Fibroblast of mammary gland (primary cell): ENCODE measurements at places on chromosomes 2 and 18.
A peak's percentile ranks its signal among the peaks of the same experiment; 100 is the strongest.

DNA sequence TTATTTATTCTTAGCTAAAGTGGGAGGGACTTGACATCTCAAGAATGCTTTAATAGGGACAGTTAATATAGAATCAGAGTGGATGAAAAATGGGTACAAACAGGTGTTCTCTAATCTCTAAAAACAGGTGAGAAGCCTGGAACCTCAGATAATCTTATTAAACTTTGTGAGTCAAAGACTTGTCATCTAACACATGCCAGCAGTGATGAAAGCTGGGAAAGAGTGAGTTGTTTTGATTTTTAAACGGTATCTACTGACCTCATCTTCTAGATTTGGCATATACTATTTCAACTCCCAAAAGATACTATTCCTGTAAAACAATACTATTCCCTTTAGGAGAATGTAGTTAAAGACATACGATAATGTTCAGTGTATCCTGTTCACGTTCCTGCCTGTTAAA is 103.4 kb downstream of the CCDC141 start:
- peak; percentile 1 for DNase-seq

GRCh38 chr2:47360283-47360682 is 42.7 kb upstream of the MSH2 start:
- DNase-seq = no peak

- DNase-seq = no peak
These were observed 102.8 kb upstream of the RNF152 start for GRCh38 chr18:61995618-61996017.

DNA sequence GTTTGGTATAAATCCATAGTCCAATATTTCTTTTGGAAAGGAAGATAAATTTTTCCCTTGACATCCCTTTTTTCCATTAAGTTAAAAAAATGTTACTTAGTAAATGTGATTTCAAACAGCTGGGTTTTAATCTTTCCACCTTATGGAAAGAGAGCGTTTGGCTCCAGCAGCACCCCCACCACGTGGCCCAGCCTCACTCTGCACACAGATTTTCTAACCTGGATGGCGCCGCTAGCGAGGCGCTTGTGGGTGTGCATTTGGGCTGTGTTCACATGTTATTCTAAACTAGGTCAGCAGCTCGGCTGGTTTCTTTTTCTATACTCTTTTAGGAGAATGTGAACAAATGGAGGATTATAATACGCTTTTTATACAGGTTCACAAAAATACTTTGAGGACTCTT is 218.0 kb downstream of the LDLRAD4 start:
- DNase-seq = no peak

GRCh38 chr2:168107322-168107721 is 140.1 kb downstream of the STK39 start:
- no peak for DNase-seq

DNA sequence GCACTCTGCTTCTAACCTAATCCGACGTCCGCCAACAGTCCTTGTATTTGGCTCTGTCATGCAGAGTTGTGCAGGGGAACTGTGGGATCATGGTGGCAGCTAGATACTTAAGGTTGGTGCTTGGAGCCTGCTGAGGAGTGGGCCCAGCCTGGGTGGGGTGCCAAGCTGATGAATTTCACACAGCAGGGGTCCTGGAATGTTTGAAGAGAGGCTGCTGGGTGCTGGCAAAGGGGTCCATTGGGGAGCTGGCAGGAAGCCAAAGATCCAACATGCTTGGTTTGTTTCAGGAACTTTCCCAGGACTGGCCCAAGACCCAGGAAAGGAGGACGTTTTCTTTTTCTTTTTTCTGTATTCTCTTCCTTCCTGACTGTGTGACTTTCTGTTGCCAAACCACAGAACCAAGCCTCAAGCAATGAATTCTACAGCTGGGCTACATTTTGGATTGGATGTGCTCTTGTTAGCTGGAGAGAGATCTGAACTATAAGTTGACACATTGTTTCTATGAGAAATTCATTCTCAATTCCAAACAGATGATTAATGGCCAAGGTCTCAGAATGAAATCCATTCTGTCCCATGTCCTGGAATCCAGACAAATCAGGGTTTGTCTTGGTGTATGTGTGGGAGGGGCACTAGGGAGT is 49.9 kb downstream of the DHRS9 start:
- DNase-seq = no peak

DNA sequence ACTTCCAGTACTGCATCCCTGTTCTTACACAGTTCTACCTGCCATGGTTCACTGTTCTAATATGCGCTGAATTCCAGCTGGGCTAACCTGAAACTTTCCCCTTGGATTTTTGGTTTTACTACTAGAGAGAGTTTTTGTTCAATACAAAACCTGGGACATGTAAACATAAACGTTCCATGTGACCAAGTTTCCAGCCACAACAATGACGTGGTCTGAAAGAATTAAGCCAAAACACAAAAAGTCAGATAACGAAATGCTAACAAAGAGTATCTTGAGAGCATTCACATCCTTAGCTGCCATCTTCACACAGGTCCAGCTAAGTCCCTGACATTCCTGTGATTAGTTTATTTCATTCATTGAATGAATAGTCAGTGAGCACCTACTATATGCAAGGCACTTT is 467.0 kb upstream of the PKDCC start:
- no peak for DNase-seq

DNA sequence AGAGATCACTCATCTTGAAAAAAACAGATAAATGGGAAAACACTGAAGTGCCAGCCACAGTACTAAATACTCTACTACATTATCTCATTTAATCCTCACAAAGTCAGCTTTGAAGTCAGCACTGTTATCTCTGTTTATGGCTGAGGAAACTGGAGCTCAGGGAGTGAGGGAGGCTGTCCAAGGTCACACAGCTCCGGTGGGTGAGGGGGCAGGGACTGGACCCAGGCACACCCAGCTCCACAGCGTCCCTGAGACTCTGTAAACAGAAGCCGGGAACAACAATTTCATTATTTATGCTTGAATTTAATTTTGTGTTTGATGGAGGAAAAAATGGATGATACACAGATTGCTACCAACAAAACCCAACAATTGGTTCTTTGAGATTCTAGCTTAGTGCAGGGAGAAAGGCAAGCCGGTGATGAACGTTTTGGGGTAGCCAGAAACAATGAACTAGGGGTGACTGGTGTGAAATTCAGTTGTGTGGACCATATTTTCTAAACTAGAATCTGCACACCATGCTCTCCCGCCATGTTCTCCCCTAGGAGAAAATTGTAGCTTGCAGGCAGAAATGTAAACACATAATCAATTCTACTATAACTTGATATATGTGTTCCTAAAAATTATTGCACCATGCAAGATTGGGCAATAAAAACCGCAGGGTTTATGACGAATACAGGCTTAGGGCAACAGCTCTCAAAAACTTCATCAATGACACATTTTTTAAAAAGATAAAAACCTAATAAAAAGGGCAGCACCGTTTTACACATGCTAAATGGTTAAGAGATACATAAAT is at the start of gene GREB1:
GREB1 (plus strand) TSS at position 768 of the 793 bp plus-strand sequence. CDS start 22,570 bp downstream, outside the sequence.
- DNase-seq = peak; percentile 79

DNA sequence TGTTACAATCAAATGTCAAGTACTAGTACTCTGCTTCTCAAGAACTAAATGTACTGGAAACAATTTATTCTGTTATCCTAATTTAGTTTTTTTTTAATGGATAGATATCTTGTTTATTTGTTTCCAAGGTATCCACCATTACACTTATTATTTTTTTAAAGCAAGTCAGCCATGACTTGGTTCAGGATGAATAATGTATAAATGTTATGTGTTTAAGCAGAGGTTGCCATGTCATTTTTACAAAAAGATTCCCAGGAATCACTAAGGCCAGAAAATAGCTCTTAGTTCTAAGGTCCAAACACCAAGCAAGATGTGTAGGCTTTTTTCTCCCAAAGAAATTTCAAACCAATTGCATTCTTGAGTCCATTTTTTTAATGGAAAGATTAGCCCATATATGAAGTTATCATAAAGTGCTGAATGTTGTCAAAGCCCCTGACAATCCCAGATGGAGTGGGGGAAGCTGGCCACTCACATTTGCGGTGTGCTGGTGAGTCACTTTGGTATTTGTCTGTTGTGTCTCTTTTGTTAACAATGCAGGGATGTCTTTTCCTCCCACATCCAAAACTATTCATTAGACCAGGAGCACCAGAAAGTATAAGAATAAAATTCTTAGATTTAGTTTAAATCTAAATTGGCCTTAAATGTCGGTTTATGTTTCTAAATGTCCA is 158.9 kb downstream of the COL6A3 start:
- peak; percentile 92 for DNase-seq

DNA sequence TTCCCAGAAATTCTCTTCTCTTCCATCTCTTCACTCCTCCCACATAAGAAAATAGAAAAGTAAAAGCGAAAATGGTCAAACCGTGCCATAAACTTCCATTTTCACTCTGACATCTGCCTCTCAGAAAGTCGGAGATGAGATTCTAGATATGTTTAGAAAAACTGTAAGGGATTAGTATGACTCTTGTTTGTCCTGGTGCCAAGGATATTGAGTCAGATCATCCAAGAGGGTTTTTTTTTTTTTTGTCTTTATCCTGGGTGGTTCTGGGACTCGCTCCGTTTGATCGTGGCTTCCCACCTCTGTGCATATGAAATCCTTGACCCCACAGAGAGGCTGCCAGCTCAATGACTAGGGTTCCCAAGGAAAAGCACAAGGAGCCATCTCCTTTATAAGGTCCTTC is 17.3 kb downstream of the EN1 start:
- peak; percentile 84 for DNase-seq

DNA sequence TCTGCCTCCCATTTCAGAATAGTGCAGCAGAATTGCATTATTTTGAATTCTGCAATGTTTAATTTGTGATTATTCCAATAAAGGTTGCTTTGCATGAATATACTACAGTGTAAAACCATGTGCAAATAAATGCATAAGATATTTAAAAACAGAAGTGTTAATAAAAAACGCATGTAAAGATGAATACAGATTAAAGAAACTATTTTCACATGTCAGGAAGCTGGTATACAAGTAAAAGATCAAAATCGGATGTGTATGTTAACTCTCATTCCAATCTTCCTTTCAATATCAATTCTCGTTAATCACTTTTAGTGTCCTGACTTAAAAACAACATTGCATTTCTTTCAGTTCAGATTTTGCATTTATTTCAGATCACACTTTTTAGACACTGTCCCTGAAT is 3.1 kb downstream of the MCEE start:
- no peak for DNase-seq

DNA sequence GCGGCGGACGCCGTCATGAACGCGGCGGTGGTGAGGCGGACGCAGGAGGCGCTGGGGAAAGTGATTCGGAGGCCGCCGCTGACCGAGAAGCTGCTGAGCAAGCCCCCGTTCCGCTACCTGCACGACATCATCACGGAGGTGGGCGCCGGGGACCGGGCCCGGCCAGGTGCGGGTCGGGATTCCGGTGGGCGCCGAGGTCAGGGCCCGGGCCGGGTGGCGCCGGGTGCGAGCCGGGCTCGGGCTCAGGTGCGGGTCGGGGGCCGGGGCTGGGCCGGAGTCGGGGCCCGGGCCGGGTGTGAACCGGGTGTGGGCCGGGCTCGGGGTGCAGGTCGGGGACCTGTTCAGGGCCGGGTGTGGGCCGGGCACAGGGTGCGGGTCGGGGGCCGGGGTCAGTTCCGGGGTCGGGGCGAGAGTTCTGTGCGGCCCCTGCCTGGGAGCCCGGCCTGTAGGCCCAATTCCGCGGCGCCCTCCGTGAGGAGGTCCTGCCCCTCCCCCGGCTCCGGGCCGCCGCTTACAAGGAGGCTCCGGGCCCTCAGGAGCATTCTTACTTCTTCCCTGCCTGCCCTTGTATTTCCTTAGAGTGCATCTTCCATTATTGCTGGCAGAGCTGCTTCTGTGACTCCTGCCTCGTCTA is 447 bp downstream of the TRAF3IP1 start:
- DNase-seq = peak; percentile 6

DNA sequence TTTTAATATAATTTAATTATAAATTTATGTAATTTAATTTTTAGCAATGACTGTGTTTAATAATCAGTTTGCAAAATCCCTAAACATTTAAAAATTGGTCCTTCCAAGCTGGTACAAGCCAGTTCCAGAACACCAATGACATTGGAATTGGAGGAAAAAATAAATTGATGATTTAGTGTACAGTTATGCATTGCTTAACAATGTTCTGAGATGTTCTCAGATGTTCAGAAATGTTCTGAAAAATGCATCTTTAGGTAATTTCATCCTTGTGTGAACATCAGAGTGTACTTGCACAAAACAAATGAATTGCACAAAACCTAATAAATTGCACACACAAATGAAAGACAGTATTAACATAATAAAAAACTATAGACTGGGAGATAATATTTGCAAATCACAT is 95.2 kb downstream of the TRIB2 start:
- peak; percentile 39 for DNase-seq

DNA sequence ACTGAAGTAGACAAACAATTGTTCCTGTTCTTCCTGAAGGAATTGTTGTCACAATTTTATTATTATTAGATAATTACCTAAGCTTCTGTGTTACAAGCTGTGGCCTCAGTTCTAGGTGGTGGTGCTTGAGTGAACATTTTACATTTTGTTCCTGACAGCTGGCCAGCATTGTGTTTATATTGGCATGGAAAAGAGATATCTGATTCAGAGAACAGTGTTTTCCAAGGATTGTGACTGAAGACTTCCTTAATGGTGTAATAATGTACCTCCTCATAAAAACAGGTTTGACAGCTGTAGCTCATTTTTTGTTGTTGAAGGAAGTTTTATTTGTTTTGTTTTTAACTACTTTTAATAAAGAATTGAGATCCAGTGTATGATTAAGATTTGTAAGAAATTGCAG is 95.2 kb downstream of the EPB41L5 start:
- DNase-seq = peak; percentile 91

DNA sequence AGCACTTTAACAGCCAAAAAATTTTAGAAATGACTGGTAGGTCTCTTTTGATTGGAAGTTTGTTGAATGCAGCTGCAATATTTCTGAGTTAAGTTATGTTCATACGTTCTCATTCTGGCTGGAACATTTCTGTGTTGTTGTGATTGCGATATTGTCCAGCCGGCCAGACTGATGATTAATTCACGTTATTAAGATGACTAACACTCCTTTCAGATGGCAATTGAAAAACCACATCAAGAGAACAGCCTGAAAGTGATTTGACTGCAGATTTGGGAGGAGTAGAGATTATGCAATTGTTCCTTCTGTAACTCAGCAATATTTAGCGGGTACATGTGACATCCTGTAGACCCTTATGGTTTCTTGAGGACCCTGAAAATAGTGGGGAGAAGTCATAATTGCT is 133.7 kb downstream of the FBXO15 start:
- DNase-seq = peak; percentile 96

GRCh38 chr18:43735570-43735969 is 458.3 kb upstream of the SYT4 start:
- no peak for DNase-seq

- peak; percentile 11 for DNase-seq
These were observed 33.7 kb upstream of the MCM6 start for GRCh38 chr2:135909976-135910375.

DNA sequence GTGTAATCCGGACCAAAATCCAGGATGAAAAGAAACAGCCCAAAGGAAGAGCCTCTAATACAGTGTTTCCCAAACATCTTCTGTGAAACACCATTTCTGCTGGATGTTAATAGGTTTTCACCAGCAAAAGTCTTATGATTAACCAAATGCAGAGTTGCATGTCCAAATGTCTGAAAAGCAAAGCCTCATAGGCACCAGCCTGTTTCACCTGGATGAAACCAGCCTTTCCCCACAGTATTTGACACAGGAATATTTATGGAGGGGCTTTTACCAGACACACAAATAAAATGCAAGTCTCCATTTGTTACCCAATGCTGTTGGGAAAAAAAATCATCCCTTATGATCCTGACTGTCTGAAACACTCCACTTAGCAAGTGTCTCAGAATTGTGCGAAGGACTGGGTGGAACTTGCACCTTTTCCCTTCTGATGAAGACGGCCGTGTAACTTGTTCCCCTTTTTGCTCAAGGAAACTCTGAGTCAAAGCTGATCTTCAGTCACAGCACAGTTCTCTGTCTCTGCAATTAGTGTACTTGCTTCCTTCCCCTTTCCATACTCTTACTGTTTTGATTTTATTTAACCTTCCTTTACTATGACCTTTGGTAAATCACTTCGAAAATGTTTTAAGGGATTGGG is 70.3 kb upstream of the IL1R2 start:
- DNase-seq = no peak
